Ascending aorta (tissue), 2 donors: ENCODE measurements at places on chromosomes 3 and 15. TPM values are rescaled to one million over a fixed set of nuclear protein-coding genes. Genes with fewer than 3 reads are reported as not detected.

GRCh38 chr3:128969993-128970739 is 23.7 kb downstream of the CFAP92 start:
- DNase-seq, result no peak

- DNase-seq, result no peak
These were observed 57.2 kb downstream of the POLQ start for GRCh38 chr3:121488628-121489027.

DNA sequence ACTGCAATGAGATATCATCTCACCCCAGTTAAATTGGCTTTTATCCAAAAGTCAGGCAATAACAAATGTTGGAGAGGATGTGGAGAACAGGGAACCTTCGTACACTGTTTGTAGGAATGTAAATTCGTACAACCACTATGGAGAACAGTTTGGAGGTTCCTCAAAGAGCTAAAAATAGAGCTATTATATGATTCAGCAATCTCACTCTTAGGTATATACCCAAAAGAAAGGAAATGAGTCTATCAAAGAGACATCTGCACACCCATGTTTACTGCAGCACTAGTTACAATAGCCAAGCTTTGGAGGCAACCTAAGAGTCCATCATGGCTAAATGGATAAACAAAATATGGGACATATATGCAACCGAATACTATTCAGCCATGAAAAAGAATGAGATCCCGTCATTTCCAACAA is 68.0 kb upstream of the HES1 start:
- DNase-seq, result no peak

GRCh38 chr3:141825216-141826011 is 51.0 kb upstream of the ATP1B3 start:
- DNase-seq, result no peak

DNA sequence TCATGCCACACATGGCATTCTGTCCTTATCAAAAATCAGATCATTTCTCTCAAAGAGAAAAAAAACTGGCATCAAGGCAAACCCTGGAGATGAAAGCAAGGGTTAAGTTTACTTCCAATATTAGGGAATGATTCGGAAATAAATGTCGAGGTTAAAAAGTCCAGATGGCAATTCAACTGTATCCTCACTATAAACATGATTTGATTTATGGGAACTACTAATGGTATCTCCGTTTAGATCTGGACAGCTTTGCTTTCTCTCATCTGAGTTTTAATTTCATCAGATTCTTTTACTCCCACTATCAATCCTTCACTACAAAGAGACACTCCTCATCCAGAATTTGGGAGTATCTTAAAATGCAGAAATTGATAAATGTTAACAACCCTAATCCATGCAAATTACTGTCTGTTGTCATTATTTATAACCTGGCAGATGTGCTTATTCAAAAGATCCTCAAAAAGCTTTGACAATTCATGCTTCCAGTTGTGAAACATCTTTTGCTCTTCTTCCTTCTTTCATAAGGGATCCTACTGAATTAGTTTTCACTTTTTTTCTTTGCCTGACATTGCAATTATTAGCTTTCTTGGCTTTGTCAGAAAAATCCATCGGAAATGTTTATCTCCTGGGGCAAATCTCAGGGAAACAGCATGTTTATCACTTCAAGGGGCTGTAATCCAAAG is 903.2 kb downstream of the MCTP2 start:
- no peak for DNase-seq

DNA sequence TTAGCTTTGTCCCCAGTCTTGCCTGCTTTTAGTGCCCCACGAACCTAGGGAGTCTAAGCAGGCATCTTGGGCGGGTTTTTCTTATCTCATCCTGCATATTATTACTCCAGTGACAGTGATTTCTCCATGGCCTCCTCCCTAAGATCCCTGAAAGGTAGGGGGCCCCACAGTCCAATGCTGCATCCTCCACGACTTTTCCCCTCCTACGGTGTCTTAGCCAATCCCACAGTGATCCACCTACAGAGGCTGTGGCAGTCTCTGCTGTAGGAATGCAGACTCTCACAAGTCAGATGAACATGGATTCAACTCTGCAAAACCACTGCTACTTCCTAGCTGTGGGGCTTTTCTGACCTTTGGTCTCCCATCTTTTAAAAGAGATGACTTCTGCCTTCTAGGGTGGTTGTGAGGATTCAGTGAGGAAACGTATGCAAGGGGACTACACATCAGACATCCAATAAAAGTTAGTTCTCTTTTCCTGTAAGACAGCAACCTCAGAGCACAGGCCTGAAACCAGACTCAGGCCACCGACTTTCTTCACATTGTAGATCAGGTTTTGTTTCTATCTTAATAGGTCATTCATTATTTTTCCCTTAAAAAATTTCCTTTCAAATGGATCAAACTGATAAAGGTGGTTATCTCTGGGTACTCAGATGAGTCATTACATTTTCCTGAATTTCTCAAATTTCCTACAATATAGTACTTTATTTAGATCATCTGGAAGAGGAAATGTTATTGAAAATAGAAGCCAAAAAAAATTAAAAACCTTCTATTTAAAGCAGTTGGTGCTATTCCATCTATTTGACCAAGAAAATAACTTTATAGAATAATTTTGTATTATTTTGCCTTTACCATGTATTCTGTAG is 23.2 kb downstream of the ILDR1 start:
- DNase-seq, result no peak

DNA sequence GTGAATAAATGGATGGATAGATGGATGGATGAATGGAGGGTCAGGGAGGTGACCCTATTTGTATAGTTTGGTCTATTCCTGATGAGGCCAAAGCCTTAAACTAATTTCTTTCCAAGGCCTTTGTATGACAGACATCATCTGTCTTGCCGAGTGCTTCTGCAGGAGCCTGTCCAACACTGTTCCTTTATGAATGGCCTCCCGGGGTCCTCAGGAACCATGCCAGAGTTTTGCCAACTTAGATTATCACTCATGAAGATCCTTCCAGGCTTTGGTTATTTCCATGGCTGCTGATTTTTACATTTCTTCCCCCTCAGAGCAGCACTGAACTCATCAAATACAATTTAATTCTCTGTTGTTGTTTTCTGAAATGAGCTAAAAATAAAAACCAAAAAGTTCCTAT is 133.0 kb upstream of the SOX2 start:
- DNase-seq, result no peak

IGSF11 gene
- total RNA-seq, result not detected

- DNase-seq, result no peak
These were observed 55.2 kb upstream of the CACNA2D3 start for GRCh38 chr3:54067055-54067698.

GRCh38 chr3:132325634-132326033 is 8.4 kb downstream of the ACP3 start:
- DNase-seq, result no peak

- DNase-seq, result no peak
These were observed 329.4 kb upstream of the RORA start for GRCh38 chr15:61558172-61559136.

DNA sequence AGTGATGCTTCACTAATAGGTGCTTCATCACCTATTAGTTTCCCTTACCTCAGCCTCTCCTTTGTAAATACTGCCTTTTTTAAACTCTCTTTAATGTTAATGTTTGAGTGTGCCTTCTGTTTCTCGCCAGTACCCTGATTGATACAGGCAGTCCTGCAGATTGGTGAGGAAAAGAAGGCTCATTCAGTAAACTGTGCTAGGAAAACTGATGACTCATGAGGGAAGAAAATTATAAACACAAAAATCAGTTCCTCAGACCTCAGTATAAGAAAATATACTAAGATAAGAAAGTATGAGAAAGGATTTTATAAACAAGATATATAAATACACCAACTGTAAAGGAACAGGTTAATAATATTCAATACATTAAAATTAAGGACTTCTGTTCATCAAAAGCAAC is 54.8 kb upstream of the OXTR start:
- no peak for DNase-seq

DNA sequence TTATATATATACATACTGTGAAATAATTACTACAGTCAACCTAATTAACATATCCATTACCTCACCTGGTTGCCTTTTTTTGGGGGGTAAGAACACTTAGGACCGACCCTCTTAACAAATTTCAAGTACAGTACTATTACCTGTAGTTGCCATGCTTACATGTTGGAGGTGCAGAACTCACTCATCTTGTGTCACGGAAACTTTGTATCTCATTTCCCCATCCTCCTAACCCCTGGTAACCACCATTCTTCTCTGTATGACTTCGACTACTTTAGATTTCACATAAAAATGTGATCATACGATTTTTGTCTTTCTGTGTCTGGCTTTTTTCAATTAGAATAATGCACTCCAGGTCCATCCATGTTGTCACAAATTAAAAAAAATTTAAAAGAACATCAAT is 55.5 kb upstream of the MELTF start:
- DNase-seq, result no peak

- no peak for DNase-seq
These were observed 43.8 kb downstream of the MSL2 start for GRCh38 chr3:136152176-136152843.

DNA sequence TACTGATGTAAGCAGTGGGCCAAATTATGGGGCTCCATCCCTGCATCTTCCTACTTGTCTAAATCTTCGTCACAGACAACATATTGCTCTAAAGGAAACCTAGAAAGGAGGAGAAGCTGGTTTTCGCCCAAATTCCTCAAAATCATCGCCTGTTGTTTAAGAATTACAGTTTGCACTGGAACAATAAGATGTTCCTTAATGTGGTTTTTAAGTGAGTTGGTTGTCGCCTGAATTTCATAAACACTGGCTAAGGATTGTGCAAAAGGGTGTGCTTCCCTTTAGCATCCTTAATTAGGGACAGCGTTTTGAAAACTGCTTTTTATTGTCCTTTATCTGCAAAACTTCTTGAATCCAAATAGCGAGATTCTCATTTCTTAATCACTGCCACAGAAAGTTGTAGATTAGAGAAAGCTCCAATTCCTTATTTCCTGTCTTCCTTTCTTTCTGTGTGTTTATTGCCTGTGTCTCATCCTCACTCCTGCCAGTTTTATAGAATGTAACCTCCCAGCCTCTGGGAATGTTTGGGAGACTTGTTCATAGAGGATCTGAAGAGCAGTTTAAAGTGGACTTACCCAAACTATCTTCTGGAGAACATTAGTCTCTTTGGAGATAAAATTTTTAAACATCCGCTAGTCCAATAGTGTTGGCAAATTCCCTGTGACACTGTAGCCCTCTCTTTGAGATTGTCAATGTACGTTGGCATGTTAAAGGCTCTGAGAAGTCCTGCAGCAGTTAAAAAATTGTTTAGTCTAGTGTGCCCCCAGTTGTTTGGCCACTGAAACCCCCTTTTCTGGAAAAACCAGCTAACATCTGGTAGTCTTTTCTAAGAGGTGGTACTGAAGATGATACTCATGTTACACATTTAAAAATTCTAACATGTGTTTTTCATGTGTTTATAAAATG is 50.4 kb downstream of the FLNB start:
- DNase-seq, result no peak

PIK3CA gene
- 12.7 TPM for total RNA-seq

GRCh38 chr3:14524311-14524711 is 15.8 kb downstream of the GRIP2 start:
- DNase-seq, result peak; percentile 58

DNA sequence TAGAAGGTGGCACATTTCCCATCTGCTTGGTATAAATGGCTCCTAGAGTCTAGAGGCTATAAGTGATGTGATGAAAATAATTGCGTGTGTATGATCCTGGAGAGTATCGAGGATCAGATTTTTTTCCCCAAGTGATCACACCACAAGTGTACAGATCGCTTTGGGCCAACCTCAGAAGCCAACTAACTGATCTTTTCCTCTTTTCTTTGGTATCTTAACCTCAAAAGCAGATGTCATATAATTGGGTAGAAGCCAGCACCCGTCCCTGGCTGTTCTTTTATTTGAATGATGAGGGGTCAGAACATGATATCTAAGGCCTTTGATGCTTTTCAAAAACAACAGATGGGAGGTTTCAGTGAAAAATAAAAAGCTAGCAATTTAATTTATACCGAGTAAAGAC is 3.3 kb downstream of the P2RY14 start:
- no peak for DNase-seq

GRCh38 chr15:78322243-78322642 is 17.9 kb upstream of the CRABP1 start:
- no peak for DNase-seq

LEO1 gene
- total RNA-seq, result 1.8 TPM

DNA sequence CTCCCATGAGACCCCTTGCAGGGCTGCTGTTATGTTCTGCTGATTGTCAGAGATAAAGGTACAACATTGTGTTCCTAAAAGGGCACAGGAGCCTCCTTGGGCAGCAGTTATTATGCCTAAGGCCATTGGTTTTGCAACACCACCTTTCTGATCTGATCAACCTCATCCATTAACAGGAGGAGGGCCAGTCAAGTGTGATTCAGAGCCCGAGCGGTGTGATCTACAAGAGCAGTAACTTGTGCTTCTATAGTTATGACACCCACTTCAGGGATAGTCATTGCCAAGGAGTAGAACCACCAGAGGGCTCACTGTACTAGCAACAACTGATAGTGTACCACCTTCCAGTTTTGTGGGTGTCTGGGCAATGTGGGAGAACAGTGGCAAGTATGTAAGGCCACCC is 1457.9 kb upstream of the CADM2 start:
- no peak for DNase-seq

DNA sequence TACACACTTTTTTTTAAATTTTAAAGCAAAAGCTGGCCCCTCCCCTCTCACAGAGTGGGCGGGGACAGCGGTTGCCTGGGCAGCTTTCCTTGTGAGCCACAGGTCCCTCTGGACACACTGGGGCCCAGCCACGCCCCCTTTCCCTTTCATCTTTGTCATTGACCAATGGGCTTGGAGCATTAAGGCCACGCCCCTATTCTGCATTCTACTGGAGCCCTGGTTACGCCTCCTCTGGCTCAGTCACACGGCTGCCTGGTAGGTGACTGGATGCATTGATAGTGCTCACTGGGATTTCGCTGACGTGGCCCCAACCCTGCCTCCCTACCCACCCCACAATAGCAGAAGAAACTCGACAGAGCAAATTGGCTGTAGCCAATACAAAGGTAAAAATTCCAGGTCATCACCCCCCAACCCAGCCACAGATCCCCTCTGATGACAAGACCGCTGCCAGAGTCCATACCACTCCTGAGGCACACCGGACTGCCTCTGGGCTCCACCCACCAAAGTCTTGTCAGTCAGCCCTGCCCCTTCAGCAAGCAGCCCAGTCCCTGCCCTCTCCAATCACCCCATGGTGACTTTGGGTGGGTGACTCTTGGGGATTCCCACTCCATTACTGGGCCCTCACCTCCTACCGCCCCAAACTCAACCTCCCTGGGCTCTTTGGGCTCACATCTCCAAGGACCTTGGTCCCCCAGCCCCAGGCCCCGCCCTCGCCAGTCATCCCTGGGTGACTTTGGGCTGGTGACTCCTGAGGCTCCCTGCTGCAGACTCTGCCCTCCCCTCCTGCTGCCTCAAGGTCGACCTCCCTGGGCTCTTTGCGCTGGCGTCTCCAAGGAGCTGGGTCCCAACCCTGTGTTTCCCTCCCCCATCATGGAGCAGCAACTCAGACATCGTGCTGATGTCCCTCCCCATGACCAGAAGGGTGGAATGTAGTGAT is 112.2 kb upstream of the FAN1 start:
- DNase-seq, result no peak

- no peak for DNase-seq
These were observed 32.0 kb upstream of the CCDC80 start for GRCh38 chr3:112672716-112673541.
